Activated CD4-positive, alpha-beta T cell treated with anti-CD3 and anti-CD28 coated beads, Interleukin-2, amount 50 U/mL, for 48 hours (primary cell): ENCODE measurements at places on chromosomes 2 and 18.
A peak's percentile ranks its signal among the peaks of the same experiment; 100 is the strongest.

- no peak for DNase-seq
These were observed 54.3 kb upstream of the ITGA6 start for GRCh38 chr2:172373076-172373475.

- peak; percentile 8 for DNase-seq
These were observed 568 bp downstream of the RAB31 start for GRCh38 chr18:9708434-9709303.

- no peak for DNase-seq
These were observed 862.4 kb upstream of the ACVR2A start for GRCh38 chr2:146982393-146982846.

GRCh38 chr2:203626952-203627681 lies 79.3 kb upstream of the CD28 start:
- DNase-seq = no peak

GRCh38 chr2:200585730-200586643 lies at the start of gene AOX1:
Gene AOX1, plus strand, starts transcription at chr2:200586014. Its CDS starts 95 bp downstream, at chr2:200586109.
- peak; percentile 34 for DNase-seq

DNA sequence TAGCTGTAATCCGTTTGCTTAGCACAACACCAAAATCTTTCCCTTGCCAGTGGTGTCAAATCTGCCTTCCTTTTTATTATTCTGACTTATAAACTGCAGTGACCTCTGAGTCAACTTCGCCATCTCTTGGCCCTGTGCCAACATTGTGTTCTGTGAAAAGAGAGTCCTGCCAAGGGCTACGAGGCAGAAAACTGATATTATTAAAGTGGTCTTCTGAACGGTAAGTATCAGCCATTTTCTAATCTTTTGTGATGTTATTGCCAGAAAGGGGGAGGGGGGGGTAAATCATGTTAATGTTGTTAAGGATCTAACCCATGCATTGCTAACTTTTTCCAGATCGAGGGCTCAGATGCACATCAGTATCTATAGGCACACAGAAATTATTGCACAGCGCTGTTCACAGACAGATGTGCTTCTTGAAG lies 121.5 kb upstream of the LTBP1 start:
- no peak for DNase-seq

GRCh38 chr2:179675435-179675834 lies 186.0 kb downstream of the ZNF385B start:
- DNase-seq = no peak

GRCh38 chr18:61597316-61597715 lies 264.1 kb downstream of the CDH20 start:
- no peak for DNase-seq

DNA sequence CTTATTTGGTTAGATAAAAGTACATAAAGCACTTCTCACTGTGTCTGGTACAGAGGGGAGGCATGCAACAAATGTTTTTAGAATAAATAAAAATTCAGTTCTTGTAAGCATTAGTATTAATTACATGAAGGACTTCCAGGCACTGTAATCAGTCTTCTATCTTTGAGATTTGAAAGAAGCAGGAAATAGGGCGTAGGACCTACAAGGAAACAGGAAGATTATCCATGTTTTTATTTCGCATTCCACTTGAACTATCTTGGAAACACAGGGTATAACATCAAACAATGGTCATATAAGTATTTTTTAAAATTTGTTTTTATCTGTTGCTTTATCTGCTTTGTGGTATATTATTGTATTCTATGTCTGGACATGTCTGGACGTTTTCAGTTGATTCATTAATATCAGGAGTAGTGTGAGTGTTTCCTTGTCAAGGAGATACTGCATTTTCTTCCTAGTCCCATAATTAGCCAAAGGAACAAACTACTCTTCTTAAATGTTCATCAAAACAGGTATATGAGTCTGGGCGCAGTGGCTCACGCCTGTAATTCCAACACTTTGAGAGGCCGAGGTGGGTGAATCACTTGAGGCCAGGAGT lies 32.5 kb downstream of the BMPR2 start:
- no peak for DNase-seq

GRCh38 chr18:76557026-76557575 lies 62.1 kb upstream of the ZNF516 start:
- DNase-seq = no peak

- no peak for DNase-seq
These were observed 89.9 kb downstream of the UBE2E3 start for GRCh38 chr2:181070119-181070835.

DNA sequence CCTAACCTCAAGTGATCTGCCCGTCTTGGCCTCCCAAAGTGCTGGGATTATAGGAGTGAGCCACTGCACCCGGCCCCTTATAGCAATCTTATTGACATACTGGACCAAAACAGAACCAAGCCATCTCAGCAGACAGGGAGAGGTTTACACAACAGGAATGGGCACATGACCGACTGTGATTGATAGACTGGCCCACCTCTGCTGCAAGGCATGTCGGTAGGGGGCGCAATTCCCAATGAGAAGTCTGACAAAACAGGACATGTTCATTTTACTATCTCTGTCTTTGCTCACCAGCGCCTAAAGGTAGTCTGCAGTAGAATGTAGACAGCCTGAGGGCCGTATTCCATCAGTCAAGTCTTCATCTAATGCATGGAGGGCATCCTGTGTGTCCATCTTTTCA lies 2.0 kb downstream of the LYPD6B start:
- DNase-seq = peak; percentile 70

- no peak for DNase-seq
These were observed 84.4 kb upstream of the SRD5A2 start for GRCh38 chr2:31664949-31665724.

DNA sequence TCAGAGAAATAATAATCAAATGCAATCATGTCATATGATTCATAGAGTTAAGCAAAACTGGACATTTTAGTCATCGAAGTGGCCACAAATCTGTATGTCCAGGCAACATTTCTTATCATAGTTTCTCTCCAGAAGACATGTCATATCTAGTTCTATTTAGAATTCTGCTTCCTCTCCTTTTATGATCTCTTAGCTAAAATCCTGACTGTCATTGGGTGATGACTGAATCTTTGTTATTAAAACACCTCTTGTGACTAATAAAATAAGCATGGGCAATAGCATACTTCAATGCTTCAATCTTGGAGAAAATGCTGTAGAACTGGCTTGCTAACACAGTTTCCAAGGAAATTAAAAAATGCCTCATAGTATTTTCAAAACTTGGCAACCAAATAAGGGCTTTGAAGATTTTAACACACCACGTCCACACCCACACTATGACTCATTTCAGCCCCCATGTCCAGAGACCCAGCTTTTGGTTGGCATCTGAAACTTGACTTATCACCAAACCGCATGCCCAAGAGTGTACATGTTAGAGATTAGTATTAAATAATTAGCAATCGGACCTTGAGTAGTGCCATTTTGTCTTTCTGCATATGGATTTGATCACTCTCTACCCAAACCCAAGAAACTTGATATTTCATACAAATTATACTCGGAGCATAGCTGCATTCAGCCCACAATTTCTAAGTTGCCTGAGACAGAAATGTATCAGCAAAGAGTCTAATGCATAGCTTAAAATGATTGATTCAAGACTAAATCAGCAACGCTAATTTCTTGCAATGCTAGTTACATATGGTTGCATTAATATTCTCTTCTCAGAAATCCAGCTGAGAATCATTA lies 106.5 kb upstream of the ETAA1 start:
- DNase-seq = no peak

- DNase-seq = no peak
These were observed 23.6 kb upstream of the ZCCHC2 start for GRCh38 chr18:62499263-62499650.
